Sigmoid colon (tissue), 7 donors: ENCODE measurements at places on chromosomes 11 and 22. TPM values are rescaled to one million over a fixed set of nuclear protein-coding genes. Genes with fewer than 3 reads are reported as not detected.

The UCP3 gene
- total RNA-seq = 2.8 TPM

The DEFB131B gene
- not detected for total RNA-seq

The ADM2 gene
- not detected for total RNA-seq

The OR6A2 gene
- total RNA-seq = not detected

The OR5T1 gene
- not detected for total RNA-seq

The ALG8 gene
- total RNA-seq = 15.6 TPM

The CHRM1 gene
- total RNA-seq = 0.36 TPM

DNA sequence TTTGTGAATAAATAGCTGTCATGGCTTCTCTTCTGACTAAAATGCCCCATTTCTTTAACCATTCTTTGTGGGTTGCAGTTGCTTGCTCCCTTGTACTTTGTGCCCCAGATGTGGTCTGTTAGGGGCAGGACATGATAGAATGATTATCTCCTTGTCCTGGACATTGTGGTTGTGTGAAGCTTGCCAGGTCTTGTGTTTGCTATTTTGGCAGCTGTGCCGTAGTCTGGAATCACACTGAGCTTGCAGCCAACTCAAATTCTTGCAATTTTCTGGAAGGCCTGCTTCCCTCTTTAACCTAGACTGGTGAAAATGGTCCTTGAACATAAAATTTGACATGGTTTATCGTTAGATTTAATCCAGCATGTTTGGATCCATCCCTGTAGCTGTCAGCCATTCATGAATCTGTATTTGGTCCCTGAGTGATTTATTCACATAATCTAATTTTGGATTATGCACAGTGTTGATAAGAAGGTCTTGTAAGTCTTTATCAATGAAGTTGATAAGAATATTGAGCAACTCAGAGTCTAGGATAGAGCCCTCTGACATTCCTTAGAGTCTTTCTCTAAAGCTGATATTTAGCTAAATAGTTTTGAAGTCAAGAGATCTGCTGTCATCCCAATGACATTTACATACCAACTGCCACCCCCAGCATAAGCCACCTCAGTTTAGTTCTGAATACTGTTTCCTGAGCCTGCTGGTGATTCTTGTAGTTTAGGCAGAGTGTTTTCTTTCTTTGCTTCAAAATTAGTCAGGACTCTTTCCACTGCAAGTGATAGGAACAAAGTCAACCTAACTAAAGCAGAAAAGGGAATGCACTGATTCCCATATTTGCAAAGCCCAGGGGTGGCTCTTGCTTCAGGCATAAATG is 9.8 kb downstream of the SPON1 start:
- DNase-seq = no peak

DNA sequence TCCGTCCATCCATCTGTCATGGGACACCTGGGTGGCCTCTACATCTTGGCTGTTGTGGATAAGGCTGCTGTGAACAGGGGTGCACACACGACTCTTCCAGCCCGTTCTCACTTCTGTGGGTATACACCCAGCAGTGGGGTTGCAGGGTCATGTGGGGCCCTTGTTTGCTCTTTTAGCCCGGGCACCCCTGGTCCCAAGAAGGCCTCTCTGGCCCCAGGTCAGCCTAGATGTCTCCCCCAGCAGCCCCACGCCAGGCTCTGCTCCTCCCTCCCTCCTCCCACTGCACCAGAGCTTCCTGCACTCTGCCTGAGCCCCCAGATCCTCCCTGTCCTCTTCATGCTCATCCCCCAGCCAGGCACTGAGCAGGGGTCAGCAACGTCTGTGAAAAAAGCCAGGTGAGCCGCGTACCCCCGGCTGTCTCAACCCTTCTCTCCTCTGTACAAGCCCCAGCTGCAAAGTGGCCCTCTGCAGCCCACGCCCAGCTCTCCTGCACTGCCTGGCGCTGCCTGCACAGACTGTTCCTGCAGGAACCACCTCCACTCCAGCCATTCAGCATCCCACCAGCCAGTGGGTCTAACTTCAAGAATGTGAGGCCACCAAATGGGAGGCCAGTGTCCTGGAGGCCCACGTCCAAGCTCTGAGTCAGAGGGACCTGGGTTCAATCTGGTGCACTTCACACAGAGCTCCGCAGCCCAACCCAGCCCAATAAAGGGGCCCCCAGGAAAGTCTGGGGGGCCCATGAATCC is 1508.9 kb downstream of the BRD1 start:
- DNase-seq = peak; percentile 54

DNA sequence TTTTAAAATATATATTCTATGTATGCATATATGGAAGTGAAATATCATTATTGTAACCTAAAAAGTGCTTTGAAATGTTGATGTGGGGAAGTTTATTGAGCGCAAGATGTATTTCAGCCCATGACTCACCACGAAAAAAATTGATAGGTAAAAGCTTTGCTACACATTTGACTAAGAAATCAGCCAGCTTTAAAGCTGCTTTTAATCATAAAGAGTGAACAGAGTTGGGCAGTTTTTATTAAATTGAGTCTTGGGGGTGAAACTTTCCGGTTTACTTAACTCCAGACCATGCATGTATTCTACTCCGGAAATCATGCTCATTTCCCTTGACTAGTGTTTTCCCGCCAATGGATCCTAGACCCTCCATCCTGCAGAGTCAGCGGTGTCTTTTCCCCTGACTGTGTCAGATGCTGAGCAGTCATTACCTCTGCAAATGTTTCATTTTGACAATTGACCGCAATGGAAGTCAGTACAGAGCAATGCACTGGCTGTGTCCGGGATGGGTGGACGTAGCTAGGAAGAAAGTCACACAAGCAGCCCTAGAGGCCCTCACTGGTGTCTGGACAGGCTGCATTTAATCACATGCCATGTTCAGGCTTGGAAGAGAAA is 47.2 kb upstream of the MPEG1 start:
- DNase-seq = no peak

GRCh38 chr22:27682437-27682836 is 119.1 kb downstream of the MN1 start:
- DNase-seq = no peak

DNA sequence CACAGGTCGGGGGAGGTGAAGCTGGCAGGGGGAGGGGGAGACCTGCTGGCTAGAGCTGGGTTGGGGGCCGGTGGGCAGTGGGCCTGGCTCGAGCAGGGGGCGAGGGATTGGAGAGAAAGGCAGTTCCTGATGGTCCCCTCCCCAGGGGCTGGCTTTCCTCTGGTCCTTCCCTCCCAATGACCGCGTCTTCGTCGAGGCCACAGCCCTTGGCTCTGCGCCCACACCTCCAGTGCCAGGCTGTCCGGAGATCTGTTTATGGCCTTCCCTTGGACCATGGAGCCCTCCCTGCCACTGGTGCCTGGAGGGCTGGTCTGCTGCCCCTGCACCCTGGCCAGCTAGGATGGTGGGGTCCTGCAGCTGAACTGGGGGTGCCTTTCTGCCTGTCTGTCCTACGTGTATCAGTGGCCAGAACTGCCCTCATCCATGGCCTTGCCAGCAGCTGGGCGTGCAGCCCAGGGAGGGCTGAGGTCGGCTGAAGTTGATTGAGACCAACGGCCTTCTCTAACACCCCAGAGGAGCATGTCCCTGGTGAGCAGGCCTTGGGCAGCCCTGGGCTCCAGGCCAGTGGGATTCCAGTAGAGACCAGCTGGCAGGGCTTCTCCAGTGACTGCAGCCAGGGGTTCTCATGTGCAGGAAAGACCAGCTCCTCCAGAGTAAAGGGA is 12.3 kb downstream of the TANGO2 start:
- no peak for DNase-seq

DNA sequence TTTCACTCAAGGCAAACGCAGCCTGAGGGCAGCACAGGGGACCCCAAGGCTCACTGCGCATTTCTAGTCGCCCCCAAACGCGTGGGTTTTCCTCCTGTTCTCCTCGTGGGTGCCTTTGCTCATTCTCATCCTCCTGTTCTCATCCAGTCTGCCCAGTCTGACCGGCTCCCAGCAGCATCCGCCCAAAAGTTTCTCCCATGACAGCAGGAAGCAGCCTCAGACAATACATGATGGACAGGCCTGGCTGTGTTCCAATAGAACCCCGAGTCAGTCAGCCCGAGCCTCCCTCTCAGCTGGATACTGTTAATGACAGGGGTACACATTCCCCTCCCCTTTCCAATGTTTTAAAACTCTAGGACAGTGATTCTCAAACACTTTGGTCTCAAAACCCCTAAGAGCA is 22.5 kb upstream of the KRTAP5-7 start:
- no peak for DNase-seq

DNA sequence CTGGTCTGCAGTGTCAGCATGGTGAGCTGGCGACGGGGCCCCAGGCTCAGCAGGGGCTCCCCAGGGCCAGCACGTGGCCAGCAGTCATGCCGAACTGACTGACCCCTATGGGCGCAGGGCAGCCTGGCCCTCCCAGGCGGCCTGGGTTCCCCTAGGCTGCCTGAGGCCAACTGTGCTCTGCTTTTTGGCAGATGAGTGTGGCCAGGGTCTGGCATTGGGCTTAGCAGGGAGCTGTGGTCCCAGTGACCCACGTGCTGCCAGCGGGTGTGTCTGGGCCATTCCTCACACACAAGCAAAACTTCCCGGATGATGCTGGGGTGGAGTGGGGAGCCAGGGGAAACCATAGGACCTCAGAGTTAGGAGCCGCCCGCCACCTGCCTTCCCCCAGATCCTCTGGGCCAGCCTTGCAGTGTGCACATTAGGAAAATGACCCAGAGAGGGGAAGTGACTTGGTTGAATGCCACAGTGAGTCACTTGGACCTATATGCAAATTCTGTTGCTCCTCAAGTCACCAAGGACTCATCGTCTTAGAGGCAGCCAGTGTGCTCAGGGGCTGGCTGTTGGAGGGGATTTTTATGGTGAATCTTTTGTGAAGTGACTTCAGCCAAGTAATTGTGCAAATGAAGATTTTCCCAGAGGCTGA is 6.5 kb downstream of the ADORA2A start:
- DNase-seq = peak; percentile 65

- no peak for DNase-seq
Measured at GRCh38 chr22:39631381-39632286, 61.1 kb downstream of the CACNA1I start.

DNA sequence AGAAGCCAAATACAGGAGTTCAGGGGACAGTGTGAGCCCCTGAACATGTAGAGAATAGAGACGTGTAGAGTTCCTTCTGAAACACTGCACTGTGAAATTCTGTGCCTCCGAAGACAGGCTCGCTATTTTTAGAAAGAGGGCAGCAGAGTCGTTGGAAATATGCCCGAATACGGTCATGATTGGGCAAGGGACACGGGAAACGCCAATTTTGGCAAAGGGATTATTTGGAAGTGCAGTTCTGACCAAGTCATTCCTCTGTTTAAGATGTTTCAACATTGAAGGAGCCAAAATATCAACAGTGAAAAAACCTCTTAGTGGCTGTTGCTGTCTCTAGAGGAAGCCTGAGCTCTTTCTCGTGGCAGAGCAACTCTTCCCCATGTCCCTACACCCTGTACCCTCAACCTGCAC is 9.5 kb upstream of the CBX6 start:
- DNase-seq = peak; percentile 90

GRCh38 chr11:102709201-102709945 is 3.8 kb upstream of the MMP27 start:
- no peak for DNase-seq

- DNase-seq = no peak
Measured at GRCh38 chr22:21626735-21627469, 2.9 kb downstream of the YDJC start.

GRCh38 chr11:66154109-66154508 is 84.0 kb downstream of the PACS1 start:
- DNase-seq = no peak

DNA sequence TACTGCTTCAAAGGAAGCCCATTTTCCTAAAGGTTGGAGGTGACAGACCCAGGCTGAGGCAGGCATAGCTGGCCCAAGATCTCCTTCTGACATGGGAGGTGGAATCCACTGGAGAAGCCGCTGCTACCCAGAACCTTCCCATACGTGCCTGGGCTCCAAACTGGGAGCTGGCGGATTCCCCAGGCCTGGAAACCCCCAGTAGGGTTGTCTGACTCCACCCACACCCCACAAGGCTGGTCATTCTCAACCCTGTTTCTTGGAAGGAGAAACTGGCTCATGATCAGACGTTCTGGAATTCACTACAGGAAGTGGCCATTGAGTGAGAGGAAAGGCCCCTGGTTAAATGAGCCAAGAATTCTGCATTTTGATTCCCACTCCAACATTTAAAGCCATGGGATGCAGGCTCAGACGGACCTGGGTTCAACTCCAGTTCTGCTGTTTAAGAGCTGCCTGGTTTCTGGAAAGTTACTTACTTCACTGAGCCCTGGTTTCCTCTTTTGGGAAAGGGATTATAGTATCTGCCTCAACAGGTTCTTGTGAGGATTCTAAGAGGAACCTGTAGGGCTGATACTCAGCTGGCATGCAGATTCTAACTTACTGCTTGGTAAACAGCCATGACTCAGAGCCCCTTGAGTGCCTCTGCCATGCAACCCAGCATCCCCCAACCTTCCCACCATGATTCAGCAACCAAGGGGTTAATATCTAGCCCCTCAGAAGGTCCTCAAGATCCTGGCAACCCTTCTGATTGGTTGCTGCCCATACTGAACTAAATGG is 19.4 kb upstream of the TSKU start:
- DNase-seq = no peak

DNA sequence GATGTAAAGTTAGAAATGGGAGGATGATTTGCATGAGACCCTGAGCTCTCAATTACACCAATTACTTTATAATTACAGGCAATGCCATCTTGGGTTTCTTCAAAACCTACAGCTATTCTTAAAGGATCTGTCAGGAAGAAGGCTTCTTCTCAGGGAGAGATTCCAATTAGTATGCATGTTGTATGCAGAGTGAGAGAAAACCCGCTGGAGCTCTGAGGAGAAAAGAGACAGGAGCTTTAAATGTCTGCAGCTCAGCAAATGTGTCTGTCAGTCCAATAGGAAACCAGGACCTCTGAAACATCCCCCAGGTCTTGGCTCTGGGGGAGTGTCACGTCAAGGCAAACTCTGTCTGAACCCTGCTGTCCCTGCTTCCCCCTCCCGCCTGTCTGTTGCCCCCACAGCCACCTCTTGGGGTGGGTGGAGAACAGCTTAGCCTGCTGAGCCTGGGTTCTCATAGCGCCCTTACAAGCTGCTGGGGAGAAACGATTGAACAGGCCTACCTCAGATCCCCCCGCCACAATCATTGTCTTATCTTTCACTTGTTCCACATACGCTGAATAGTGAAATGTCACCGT is 140.2 kb downstream of the SPATA19 start:
- DNase-seq = no peak

- no peak for DNase-seq
Measured at GRCh38 chr22:46378426-46379065, 43.0 kb downstream of the TRMU start.

GRCh38 chr22:17712441-17712840 is 61.8 kb downstream of the BID start:
- DNase-seq = no peak

DNA sequence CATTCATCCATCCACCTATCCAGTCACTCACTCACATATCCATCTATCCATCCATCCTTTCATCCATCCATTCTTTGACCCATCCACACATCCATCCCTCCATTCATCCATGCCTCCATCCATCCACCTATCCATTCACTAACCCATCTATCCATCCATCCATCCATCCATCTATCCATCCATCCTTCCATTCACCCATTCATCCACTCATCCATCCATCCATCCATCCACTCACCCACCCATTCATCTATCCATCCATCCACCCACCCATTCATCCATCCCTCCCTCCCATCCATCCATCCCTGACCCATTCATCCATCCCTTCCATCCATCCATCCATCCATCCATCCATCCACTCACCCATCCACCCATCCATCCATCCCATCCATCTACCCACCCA is 4.9 kb upstream of the MUC2 start:
- no peak for DNase-seq

- DNase-seq = peak; percentile 52
Measured at GRCh38 chr11:2202071-2202899, 30.7 kb upstream of the TH start.
